ENCODE measurements at places on chromosomes 4 and X.

DNA sequence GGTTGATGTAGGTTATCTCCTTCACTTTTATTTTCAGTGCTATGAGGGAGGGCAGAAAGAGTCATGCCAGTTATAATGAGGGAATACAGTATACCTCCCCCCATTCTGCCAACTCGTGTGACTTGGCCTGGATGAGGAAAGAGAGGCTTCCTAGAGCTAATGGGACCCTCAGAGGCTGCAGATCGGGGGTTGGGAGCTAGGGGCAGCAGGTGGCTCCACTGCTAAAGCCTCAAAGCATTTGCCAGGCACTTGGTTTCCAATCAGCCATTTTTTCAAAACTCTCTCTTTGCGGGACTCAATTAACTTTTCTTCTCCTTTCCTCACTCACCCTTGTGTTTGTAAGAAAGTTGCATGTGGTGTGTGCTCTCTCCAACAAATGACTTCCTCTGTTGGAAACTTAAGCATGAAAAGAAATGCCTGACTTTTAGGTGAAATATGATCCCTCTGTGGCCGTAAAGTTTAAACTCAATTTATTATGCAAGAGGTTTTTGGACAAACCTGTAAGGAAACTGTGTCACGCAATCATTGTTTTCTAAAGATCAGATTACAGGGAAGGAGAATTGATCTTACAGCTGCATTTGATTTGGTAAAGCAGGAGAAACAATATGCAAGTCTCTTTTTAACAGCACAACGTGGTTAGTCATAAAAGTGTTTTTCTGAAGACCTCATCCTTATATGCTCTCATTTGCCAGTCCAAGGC lies 7.0 kb downstream of the SFRP2 start:
- no peak for DNase-seq

- DNase-seq, result no peak
Observed at GRCh38 chr4:117893207-117893606, 141.1 kb upstream of the NDST3 start.

DNA sequence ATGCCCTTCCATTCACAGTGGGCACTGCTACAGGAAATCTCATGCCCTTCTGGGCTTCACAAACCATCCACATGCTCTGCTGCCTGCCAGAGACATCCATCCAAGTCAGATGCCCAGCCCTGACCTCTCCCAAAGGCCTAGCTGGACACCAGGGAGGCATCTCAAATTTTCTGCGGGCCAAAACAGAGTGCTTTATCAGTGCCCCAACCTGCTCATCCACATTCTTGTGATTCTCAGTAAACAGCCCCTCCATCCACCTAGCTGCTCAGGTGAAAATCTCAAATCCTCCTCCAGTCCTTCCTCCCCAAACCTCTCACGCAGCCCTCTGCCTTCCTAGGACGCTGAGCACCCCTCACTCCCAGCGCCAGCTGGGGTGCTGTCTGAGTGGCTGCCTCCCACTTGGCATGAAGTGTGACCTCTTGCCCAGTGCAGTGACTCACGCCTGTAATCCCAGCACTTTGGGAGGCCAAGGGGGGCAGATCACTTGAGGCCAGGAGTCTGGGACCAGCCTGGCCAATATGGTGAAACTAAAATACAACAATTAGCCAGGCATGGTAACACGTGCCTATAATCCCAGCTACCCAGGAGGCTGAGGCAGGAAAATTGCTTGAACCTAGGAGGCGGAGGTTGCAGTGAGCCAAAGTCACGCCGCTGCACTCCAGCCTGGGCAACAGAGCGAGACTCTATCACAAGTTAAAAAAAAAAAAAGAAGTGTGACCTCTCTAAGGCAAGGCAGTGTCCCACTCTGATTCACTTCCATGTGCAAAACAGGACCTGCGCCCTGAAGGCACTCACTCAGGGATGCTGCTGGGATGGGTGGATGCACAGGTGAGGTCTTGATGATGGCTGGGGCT lies 1.7 kb upstream of the AFAP1 start:
- DNase-seq, result no peak

GRCh38 chr4:74934016-74934831 lies 1.3 kb downstream of the PARM1 start:
- no peak for DNase-seq

All from stimulated activated CD4-positive, alpha-beta T cell treated with anti-CD3 and anti-CD28 coated beads, Interleukin-1b, Interleukin-23, amount 100 ng/mL, for 48 hours (primary cell).